Stimulated activated CD8-positive, alpha-beta memory T cell treated with anti-CD3 and anti-CD28 coated beads, Interleukin-7, amount 100 ng/mL, for 1 hour (primary cell): ENCODE measurements at places on chromosomes 16 and 17.
A peak's percentile ranks its signal among the peaks of the same experiment; 100 is the strongest.

GRCh38 chr16:64507240-64508024 lies 614.4 kb downstream of the CDH11 start:
- no peak for DNase-seq

DNA sequence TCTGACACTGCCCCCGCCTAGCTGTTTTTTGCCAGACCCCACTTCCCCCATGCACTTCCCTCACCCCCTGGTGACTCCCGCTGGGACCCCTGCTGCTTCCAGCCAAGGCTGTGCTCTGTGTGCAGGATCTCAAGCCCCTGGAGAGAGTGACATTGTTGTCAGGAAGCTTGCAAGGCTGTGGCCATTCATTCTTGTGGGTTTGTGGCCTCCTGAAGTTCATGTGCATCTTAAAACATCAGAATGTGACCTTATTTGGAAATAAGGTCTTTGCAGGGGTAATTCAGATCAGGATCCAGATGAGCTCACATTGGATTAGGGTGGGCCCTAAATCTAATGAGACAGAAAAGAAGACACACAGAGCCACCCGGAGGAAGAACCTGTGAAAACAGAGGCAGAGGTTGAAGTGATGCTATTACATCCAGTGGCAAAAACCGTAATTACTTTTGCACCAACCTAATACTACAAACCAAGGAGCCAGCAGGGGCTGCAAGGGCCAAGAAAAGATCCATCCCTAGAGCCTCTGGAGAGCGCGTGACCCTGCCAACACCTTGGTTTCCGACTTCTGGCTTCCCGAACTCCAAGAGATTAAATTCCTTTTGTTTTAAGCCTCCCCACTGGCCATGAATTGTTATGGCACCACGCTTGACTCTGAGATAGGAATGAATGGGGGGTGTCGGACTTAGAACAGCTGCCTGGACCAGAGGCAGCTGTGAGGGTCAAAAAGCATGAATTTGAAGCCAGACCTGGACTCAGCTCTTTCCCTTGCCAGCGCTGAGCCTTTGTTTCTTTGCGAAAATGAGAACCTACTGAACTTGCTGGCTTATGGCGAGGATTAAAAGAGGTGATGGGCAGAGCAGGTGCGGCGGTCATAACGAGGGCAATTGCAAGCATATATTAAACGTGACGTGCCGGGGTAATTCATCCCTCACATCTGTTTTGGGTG lies 75.5 kb downstream of the BMERB1 start:
- DNase-seq = no peak

DNA sequence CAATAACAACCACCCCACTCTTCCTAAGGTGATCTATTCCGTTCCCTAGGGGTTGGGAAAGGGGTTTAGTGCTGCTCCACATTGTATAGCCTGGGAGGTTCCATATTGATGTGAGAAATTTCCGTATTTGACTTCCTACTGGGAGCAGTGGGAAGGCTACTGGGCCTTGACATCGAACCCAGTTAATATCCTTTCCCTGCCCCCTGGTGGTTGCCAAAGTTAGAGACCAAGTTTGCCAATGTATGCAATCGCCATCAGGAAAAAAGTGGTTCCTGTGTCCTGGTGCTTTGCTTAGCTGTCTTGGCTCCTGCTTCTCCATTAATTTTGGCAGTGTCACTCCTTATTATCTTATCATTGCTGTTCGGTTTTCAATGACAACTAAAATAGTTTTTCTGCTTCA lies 914.9 kb downstream of the KCNJ2 start:
- DNase-seq = no peak

DNA sequence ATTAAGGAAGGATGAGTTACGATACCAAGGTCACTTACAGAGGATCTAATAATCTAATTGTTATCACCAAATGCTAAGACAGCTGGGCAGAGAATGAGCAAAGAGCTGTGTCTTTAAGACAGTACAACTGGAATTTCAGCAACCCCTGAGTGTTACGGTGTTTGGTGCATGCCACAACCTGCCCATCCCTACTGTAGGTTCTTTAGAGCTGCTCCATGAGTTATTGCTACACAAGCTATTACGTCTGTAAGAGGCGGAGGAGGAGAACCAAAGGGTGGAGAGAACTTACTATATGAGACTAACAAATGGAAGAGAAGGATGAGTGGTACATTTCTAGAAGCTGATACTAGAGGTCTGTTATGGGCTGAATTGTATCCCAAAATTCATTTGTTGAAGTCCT lies 14.2 kb upstream of the C17orf78 start:
- DNase-seq = no peak

- DNase-seq = peak; percentile 82
Observed at GRCh38 chr16:648781-649589, at the start of gene WDR90. WDR90 (plus strand) TSS chr16:649365; CDS start chr16:649417, 52 bp downstream.

DNA sequence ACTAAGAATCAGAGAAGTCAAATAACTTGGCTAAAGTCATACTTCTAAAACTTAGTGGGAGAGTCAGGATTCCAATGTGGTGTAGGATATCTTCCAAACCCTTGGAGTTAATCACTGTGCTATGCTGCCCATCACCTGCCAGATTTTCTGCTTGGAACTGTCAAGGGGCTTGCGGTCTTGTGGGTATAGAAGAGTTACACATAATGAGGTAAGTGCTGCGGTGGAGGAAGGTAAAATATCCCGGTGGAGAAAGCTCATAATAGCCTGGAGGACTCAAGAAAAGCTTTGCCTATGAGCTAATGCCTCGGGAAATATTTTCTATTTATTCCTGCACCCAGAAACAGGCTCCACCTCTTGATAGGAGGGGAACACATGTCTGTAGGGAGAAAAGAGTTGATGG lies 195.6 kb downstream of the UTP18 start:
- DNase-seq = no peak

GRCh38 chr17:71963351-71963750 lies 157.5 kb upstream of the SOX9 start:
- no peak for DNase-seq

DNA sequence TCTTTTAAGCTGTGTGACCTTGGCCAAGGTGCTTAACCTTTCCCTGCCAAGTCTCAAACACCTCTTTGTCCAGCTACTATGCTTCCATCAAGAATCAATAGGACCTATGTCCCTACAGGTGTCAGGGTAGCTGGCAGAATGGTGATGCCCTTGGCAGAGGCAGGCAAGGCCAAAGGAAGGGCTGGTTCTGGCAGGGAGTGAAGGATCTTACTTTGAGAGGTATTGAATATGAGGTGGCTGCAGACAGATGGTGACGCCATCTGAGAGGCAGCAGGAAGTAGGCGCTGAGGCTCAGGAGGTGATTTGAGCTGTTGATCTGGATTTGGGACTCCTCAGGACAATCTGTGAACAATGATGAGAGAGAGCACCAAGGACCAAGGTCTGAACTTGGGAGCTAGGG lies 12.5 kb downstream of the ABCC3 start:
- no peak for DNase-seq

DNA sequence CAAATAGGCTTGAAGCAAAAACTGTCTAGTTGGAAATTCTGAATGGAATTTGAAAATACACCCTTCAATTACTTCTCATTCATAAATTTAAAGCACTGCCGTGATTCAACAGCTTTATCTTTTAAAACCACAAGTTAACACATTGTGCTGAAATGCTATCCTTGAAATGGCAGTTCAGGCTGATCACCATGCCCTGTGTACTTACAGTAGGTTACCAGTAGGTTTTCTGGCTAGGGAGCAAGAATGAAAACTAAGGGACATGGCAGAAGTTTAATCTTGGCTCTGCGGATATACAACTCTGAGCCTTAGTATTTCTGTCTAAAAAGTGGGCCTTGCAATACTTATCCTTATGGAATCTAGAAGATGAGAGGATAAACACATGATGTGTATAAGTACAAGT lies 28.0 kb downstream of the NXPH3 start:
- no peak for DNase-seq

GRCh38 chr17:47803201-47803600 lies 18.4 kb downstream of the OSBPL7 start:
- DNase-seq = no peak
